A172 (cell line): ENCODE measurements at places on chromosomes 3 and 15. TPM values are rescaled to one million over a fixed set of nuclear protein-coding genes. Genes with fewer than 3 reads are reported as not detected.

DNA sequence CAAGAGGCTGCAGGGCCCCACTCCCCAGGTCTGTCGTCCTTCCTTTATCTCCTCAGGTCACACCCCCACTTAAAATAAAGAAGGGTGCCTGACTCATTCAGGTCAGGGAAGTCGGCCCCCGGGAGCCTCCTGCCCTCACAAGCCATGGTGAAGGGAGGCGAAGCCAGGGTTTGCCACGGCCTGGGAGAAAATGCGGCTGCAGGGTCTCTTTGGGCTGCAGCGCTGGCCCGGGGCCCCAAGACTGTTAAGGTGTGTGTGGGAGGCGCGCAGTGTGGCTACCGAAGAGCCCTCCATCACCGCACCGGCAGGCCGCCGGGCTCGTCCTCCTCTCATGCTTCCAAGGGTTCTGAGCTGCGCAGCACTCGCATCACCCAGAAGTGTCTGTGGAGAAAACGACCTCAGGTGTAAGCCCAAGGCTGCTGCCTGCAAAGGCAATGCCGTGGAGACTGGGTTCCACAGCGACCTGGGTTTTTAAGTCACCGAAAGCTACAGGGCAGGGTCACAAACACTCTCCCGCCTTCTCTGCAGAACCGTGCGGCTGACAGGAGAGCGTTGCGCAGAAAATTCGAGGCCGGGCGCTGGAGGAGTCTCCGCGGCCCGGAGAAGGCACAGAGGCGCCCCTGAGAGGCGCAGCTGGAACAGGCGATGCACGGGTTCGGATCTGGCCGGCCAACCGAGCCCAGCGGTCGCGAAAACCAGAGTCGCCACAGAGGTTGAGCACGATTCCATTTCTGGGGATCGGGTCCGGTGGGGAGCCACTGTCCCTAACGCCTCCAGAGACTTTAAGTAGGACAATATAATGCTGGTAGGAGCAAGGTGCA, 8.7 kb downstream of the FOXL2 start:
- DNase-seq, result no peak

Gene TMEM212
- total RNA-seq, result not detected in 2 replicates

DNA sequence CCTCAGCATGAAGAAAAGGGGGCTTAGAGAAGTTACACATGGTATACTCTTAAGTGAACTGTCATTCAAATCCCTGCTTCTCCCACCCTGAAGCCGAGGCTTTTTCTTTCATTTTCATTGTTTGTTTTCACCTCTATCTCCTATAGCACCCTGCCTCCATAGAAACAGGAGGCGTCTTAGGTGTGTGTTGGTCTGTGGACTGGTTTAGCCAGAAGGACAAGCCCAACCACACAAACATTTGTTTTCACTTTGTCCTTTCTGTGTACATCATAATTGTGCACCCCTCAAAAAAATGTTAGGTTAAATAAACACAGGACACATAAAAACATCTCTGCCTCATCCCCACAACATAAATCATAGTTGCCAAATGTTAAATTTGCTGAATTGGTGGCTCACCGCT, 73.3 kb upstream of the UBE2E2 start:
- DNase-seq, result no peak

- no peak for DNase-seq
Observed at GRCh38 chr3:182904164-182904563, 76.2 kb downstream of the DCUN1D1 start.

Gene CKMT1B
- total RNA-seq, result not detected in 2 replicates

Gene MKRN2OS
- total RNA-seq, result not detected in 2 replicates

DNA sequence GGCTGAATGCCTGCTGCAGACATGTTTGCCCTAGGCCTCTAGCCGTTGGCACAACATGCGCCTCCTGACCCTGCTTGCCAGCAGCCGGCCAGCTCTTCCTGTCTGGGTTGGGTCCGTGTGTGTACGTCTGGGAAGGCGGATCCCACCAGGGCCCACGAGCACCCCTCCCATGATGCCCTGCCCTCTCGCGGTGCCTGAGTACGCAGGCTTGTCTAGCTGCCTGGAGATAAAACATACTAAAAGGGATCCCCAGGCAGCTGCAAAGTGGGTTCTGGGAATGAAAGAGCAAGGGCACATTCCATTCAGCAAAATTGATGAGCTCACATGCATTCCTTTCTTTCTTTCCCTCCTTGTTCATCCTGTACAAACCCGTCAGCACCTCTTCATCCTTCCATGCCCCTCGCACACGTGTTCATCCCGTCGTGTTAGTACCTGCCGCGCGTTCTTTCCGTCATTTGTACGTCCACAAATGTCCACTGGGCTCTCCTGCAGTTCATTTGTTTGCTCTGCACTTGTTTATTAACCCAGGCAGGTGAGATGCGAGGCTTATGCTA, 74.3 kb downstream of the FBLN2 start:
- DNase-seq, result peak; percentile 21

GRCh38 chr3:120497336-120497735, 46.5 kb upstream of the FSTL1 start:
- peak; percentile 92 for DNase-seq

Gene MEX3B
- 4.0 and 4.7 TPM in 2 replicates for total RNA-seq

Gene ESYT3
- 0.16 and 0.46 TPM in 2 replicates for total RNA-seq

Gene ADAMTS17
- 0.16 TPM in 1 of 2 replicates, not detected in the other for total RNA-seq

Gene EPHB1
- not detected in 2 replicates for total RNA-seq

Gene TWF2
- 93.0 and 94.6 TPM in 2 replicates for total RNA-seq

GRCh38 chr3:161430307-161430706, 59.0 kb upstream of the SPTSSB start:
- no peak for DNase-seq

Gene SH3GL3
- total RNA-seq, result 0.74 TPM in 1 of 2 replicates, not detected in the other

DNA sequence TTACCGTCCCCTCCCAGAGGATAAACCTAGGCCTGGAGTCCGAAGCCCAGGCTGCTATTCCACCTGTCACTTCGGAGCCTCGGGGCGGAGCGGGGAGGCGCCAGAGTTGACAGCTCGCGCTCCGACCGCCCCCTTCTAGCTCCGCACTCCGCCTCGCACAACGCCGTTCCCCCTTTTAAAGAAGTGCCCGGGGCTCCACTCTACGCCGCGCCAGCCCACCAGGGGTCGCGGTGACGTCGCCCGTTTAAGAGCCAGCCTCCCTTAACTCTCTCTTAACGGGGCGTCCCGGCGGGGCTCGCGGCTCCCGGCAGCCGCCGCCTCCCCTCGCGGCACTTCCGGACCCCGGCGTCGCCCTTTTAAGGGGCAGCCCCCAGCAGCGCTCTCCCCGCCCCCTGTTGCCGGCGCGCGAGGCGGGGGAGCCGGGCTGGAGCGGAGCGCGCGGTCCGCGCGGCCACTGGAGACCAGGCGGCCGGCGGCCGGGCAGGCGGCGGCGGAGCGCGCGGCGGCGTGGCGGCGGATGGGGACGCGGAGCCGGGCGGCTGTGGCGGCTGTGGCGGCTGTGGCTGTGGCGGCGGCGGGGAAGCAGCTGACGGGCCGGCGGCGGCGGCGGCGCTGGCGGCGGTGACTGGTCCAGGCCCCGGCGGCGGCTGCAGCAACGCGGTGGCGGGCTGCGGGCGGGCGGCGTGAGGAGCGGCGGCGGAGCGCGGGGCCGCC, at the start of gene INAFM2:
TSS of gene INAFM2 (plus strand) at position 454 of the 714 bp plus-strand sequence. CDS start 364 bp downstream, outside the sequence.
- DNase-seq, result peak; percentile 74

- no peak for DNase-seq
Observed at GRCh38 chr3:15017191-15017590, 47.9 kb downstream of the MRPS25 start.

DNA sequence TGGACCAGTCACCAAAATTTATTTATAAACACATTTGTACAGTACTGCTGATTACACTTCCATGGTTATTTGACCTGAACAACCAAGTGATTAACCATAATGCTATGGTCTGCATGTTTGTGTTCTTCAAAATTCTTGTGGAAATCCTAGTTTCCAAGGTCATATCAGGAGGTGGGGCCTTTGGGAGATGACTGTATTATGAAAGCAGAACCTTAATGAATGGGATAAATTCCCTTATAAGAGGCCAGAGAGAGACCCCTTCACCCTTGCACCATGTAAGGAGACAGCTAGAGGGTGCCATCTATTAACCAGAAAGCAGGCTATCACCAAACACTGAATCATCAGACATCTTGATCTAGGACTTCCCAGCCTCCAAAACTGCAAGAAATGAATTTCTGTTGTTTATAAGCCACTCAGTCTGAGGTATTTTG, 1.9 kb downstream of the SCAPER start:
- peak; percentile 17 for DNase-seq

DNA sequence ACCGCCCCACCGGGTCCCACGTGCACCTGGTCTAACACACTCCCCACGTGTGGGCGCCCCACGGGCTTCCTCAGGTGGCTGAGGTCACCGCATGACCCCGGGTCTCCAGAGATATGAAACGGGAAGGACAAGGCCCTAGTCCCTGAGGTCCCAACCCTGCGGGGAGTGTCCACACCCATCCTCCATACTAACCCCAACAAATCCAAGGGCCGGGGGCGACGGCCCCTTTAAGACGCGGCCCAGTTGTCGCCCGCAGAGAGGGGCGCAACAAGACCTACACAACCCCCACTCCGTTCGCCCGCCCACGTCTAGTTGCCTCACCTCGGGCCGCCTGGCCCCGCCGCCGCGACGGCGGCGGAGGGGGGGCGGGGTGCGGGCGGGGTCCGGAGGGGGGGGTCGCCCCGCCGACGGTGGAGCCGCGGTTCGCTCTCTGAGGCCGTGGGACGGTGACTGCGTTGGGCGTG, 396 bp downstream of the INO80 start:
- peak; percentile 36 for DNase-seq

GRCh38 chr15:48032911-48033310, 87.9 kb upstream of the SLC24A5 start:
- no peak for DNase-seq

- no peak for DNase-seq
Observed at GRCh38 chr3:84275532-84275931, 683.3 kb upstream of the CADM2 start.

Gene TMIE
- 0.12 TPM in 1 of 2 replicates, not detected in the other for total RNA-seq

GRCh38 chr3:45140141-45140769, 5.9 kb downstream of the CDCP1 start:
- DNase-seq, result peak; percentile 54

Gene PLA1A
- not detected in 2 replicates for total RNA-seq

Gene PLA2G4F
- not detected in 2 replicates for total RNA-seq

GRCh38 chr15:36885771-36886170, 214.6 kb downstream of the MEIS2 start:
- no peak for DNase-seq

- no peak for DNase-seq
Observed at GRCh38 chr3:40915346-40915865, 283.9 kb upstream of the CTNNB1 start.

DNA sequence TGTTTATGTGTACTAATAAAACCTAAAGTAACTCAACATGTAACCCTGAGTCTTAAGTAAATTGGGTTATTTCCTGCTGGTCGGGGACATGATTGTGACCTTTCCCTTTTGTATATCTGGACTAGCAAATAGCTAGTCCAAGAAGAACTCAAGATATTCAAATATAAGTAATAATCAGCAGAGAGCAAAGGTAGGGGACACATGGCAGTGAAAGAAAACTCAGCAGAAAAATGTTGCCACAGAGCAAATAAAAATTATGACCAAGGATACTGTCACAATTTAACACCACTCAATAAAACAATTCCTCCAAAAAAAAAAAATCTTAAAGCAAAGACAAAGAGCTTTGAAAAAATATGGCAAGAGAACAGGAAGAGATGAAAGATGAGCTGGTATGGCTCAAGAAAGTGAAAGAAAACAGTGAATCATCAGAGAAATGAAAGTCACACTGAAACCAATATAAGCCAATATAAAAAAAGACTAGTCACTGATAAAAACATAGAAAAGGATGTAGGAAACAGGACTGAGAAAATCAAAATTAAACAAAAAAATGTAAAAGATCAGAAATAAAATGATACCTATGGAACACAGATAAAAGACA, 43.4 kb downstream of the HLTF start:
- peak; percentile 28 for DNase-seq

DNA sequence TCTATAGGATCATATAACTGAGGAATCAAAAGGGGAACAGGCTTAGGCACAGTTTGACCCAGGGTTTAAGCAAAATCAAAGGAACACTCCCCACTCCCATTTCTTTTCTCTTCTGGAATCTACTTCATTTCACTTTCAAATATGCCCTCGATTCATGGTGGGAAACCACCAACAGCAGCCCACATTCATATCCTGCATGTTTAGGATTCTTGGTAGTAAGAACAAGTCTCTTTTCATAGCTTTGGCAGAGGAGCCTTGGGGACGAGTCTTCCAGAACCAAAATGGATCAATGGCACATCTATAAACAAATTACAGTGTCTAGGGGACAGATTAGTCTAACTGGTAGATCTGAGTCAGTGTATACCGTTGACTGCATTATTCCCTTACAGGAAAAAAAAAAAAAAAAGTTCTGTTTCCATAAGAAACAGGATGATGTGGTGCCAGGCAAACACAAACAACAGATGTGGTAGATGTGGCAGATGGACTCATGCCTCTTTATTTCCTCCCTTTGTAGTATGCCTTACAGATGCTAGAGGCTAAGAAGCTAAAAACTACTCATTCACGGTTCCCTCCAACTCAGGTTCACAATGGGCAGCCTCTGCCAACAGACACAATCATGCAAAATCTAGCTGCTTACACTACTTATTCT, 578.3 kb upstream of the ADAMTS9 start:
- no peak for DNase-seq

DNA sequence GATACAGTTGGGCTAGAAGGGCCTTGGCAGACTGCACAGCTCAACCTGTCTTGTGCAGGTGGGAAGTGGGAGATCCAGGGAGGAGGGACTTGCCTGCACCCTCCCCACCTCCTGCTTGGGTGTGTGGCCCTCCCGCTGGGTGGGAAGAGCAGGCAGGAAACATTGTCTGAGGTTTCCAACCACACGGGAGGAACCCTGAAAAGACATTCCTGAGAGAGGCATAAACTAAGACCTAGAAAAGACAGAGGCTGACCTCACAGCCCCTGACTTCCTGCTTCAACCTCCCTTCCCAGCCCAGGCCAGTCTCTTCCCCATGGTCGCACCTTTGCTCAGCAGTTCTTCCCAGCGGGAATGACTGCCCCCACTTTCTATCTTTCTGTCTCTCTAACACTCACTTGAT, 46.3 kb upstream of the INSYN1 start:
- peak; percentile 85 for DNase-seq

DNA sequence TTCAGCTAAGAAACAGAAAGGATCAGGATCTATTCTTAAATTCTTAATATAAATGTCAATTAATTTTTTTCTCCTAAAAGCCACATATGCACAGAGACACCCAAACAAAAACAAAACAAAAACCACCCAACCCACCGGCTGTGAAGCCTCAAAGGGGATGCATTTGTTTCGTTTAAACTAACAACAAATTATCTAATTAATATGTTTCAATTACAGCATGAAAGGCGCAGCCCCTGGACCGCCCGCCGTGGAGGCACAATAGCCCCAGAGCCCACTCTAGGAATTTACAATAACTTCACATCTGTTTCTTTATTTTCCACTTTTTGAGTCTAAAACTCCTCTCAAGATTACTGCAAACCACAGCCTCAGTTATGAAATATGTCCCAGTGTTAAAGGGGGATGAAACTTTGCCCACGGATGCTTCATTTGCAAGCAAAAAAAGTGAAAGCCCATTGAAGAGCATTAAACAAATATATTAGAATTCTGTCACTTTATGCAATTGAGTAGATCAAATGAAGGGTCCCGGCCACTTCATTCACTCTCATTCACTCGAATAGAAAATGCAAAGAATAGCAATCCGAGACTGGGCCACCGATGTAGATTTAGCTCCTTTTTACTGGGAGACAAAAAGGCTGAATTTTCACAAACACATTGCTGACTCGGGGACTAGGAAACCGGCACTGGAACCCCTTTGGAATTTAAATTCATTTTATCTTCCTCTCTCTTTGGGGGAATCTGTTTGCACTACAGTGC, 6.0 kb downstream of the FOXB1 start:
- DNase-seq, result no peak

- DNase-seq, result no peak
Observed at GRCh38 chr3:21020043-21020442, 731.0 kb downstream of the ZNF385D start.
